ENCODE measurements at places on chromosomes 16 and 17.

- no peak for DNase-seq
Measured at GRCh38 chr16:19926449-19927390, 42.1 kb upstream of the GPRC5B start.

DNA sequence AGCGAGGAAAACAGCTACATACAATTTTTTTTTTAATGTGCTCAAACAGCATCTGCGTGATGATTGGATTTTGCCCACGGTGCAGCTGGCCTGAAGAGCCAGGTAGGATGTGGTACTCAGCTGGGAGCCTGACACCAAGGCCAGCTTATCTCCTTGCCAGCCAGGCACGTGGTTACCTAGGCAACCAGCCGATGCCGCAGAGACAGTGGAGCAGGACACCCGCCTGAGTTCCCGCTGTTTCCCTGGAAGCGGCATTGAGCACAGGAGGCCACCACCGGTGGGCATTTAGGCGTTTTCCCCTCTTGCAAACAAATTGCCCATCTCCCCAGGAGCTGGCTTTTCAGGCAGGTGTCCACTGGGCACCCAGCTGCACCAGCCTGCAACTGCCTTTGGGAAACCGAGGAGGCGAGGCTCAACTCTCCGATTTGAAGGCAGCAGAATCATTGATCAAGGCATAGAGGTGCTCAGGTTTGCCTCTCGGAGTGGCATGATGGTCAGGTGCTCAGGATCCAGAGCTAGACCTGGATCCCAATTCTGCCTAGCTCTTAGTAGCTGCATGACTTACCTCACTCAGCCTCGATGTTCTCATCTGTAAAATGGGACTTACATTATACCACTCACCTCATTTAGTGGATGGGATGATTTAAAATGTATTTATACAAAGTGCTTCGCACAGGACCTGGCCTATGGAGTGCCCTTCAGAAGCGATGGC, 137.5 kb upstream of the PLCG2 start:
- no peak for DNase-seq

- DNase-seq = no peak
Measured at GRCh38 chr17:37490638-37491614, 1.2 kb downstream of the DUSP14 start.

GRCh38 chr17:5238333-5238732, 3.7 kb upstream of the SCIMP start:
- no peak for DNase-seq

DNA sequence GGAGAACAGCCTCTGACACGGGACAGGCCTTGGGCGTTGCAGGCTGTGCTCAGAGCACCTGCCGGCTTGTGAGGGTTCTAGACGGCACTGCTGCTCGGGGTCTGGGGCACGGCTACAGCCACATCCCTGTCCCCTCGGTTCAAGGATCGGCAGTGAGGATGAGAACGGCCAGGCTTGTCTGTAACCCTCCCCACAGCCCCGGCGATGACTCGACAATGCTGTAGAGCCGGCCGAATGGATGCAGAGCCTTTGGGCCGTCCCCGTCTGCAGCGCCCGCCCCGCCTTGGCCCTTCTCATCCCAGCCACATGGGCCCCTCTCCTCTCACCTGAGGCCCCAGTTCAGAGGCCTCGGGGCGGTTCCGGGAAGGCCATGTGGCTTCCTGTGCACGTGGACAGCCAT, 49.0 kb upstream of the METRNL start:
- no peak for DNase-seq
